B cell (primary cell): ENCODE measurements at places on chromosomes 16 and 17. TPM values are rescaled to one million over a fixed set of nuclear protein-coding genes. Genes with fewer than 3 reads are reported as not detected.

The GNG13 gene
- not detected in 2 replicates for polyA plus RNA-seq

The PRSS22 gene
- polyA plus RNA-seq, result not detected in 2 replicates

The TEKT5 gene
- polyA plus RNA-seq, result 0.25 and 0.57 TPM in 2 replicates

The SULT1A4 gene
- 2.6 and 5.0 TPM in 2 replicates for polyA plus RNA-seq

The KRTAP4-1 gene
- not detected in 2 replicates for polyA plus RNA-seq

The GP1BA gene
- polyA plus RNA-seq, result 0.06 and 0.07 TPM in 2 replicates

- peak; percentile 69 for DNase-seq
- H3K36me3 ChIP-seq, result peaks cover 54% of the 10 kb centered on the region
- H3K27ac ChIP-seq, result peak overlapping the region; percentile 92
- peak overlapping the region; percentile 96 for H3K4me3 ChIP-seq
- H3K27me3 ChIP-seq, result no peaks in the 10 kb centered on the region
- H3K4me1 ChIP-seq, result peaks cover 80% of the 10 kb centered on the region
Observed at GRCh38 chr17:78129351-78130089, 965 bp upstream of the TMC6 start.

DNA sequence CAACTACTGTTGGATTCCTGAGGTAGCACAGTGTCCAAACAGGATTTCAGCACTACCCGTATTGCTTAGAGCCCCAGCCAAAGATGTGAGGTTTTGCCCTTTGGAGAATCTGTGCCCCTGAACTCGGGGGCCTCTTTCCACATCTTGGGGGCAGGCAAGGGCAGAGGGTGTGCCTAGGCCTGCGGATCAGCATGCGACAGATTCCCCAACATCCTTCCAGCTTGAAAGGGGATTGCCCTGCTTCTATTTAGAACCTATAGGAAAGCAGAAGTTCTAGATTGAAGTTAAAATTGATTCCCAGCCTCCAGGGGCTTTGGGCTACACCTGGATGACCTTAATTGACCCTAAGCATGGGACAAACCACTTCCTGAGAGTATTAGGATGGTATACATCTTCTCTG lies 19.6 kb downstream of the NOD2 start:
- no peaks in the 10 kb centered on the region for H3K36me3 ChIP-seq
- peaks cover 14% of the 10 kb centered on the region for H3K4me1 ChIP-seq
- no peak for DNase-seq
- no peak overlapping the region for H3K27ac ChIP-seq

- no peak overlapping the region for H3K4me3 ChIP-seq
- no peaks in the 10 kb centered on the region for H3K27me3 ChIP-seq
- H3K36me3 ChIP-seq, result no peaks in the 10 kb centered on the region
Observed at GRCh38 chr16:83397601-83398291, 410.0 kb upstream of the HSBP1 start.

GRCh38 chr16:84087466-84088151 lies 29.1 kb downstream of the MBTPS1 start:
- DNase-seq, result no peak
- no peaks in the 10 kb centered on the region for H3K27me3 ChIP-seq
- no peak overlapping the region for H3K4me3 ChIP-seq
- no peak overlapping the region for H3K27ac ChIP-seq
